ENCODE measurements at places on chromosomes 4 and X.

- no peak for DNase-seq
These were observed 1.7 kb downstream of the PDGFRA start for GRCh38 chr4:54230484-54231418.

- DNase-seq: no peak
These were observed 170.5 kb downstream of the AREG start for GRCh38 chr4:74615411-74615810.

DNA sequence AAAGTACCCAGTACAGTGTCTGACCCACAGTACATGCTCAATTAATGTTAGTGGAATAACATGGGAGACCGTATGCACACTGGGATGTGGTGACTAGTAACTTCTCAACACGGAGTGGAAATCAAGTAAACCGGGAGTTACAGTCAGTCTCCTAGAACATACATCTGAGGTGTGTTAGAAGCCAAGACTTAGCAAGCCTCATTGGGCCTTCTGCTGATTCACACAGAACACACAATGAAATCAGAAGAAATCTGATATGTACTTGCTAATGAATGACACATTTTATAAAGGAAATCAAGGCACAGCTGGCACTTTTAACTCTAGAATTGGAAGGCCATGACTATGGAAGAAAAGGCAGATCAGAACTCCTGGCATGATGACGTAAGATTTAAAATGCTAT is 13.0 kb downstream of the TRAPPC2 start:
- DNase-seq: no peak

GRCh38 chrX:17471861-17472260 is 96.9 kb downstream of the NHS start:
- DNase-seq: no peak

DNA sequence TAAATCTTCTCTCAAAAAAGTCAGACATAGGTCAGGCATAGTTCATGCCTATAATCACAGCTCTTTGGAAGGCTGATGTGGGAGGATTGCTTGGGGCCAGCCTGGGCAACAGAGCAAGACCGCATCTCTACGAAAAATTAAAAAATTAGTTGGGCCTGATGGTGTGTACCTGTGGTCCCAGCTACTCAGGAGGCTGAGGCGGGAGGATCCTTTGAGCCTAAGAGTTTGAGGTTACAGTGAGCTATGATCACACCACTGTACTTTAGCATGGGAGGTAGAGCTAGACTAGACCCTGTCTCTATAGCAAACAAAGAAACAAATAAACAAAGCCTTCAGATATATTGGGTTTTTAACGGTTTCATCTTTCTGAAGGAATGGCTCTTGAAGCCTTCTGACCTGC is 62.2 kb downstream of the DIPK2B start:
- DNase-seq: no peak

- DNase-seq: no peak
These were observed 26.7 kb downstream of the HERC3 start for GRCh38 chr4:88618782-88619485.
